ENCODE measurements at places on chromosomes 12 and 14. TPM values are rescaled to one million over a fixed set of nuclear protein-coding genes. Genes with fewer than 3 reads are reported as not detected.

GRCh38 chr14:88733121-88733520 is 59.6 kb downstream of the EML5 start:
- H3K27ac ChIP-seq, result no peak overlapping the region
- peaks cover 6% of the 10 kb centered on the region for H3K36me3 ChIP-seq
- no peaks in the 10 kb centered on the region for H3K27me3 ChIP-seq
- H3K4me3 ChIP-seq, result no peak overlapping the region

The CCDC196 gene
- not detected for total RNA-seq

GRCh38 chr12:85626001-85626783 is 210.0 kb downstream of the RASSF9 start:
- no peaks in the 10 kb centered on the region for H3K27me3 ChIP-seq
- no peaks in the 10 kb centered on the region for H3K36me3 ChIP-seq
- no peak overlapping the region for H3K4me3 ChIP-seq
- no peaks in the 10 kb centered on the region for H3K4me1 ChIP-seq

DNA sequence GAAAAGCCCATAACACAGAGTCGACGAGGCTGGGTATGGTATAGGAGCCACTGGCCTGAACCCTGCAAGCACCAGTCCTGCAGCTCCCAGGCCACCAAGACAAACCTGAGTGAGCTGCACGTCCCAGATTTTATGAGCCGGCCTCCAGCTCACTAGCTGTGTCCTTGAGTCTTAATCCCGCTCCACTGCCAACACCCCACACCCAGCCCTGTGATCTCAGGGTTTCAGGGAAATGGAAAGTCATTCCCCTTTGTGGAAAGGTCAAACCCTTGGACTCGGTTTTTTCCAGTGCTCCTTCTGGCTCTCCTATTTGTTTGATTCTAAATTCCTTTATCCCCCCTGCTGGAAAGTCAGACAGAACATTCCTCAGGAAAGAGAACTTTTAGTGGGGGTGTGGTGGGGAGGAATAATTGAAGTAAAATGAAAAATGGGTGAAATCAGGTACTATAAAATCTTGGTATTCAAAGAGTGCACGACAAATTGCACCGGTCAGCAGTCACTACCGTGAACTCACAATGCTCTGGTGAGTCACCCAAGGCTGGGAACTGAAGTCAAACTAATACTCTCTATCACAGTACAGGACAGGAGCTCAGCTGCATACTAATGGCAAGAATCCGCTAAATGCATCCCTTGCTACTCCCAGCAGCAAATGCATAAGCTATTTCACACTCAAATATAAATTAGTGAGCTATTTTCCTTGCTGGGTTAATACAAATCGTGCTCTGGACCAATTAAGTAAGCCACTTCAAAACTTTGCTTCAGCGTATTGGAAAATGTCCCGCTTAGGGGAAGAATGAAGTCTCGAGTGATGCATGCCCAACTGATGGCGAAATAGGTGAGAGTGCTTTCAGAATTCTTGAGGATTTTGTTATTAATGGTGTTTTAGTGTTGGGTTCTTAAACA is 9.0 kb downstream of the PITPNM2 start:
- DNase-seq, result no peak
- H3K4me3 ChIP-seq, result no peak overlapping the region
- H3K27ac ChIP-seq, result no peak overlapping the region
- H3K4me1 ChIP-seq, result peaks cover 37% of the 10 kb centered on the region
- H3K27me3 ChIP-seq, result no peaks in the 10 kb centered on the region
- H3K36me3 ChIP-seq, result no peaks in the 10 kb centered on the region

GRCh38 chr12:109029411-109029810 is 8.5 kb upstream of the SVOP start:
- no peaks in the 10 kb centered on the region for H3K27me3 ChIP-seq
- H3K4me1 ChIP-seq, result no peaks in the 10 kb centered on the region
- H3K4me3 ChIP-seq, result no peak overlapping the region
- no peak overlapping the region for H3K27ac ChIP-seq
